ENCODE measurements at places on chromosomes 5 and 9.

DNA sequence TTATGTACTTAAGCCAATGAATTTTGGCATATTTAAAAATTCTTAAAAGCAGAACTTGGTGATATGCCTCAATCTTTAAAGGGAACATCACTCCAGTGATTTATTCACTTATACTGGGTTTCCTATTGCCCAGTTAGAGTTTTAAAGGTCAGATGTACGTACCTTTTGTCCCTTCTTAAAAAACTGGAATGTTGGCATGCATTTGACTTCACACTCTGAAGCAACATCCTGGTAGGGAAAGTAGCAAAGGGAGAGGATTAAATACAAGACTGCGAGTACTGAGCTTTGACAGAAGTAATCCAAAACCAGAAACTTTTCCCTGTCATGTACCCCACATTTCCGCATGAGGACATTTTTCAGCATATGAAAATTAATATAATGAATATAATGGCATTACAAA, 11.7 kb downstream of the TXN start:
- DNase-seq: no peak

- no peak for DNase-seq
These were observed 59.9 kb downstream of the ASTN2 start for GRCh38 chr9:117354997-117355396.

DNA sequence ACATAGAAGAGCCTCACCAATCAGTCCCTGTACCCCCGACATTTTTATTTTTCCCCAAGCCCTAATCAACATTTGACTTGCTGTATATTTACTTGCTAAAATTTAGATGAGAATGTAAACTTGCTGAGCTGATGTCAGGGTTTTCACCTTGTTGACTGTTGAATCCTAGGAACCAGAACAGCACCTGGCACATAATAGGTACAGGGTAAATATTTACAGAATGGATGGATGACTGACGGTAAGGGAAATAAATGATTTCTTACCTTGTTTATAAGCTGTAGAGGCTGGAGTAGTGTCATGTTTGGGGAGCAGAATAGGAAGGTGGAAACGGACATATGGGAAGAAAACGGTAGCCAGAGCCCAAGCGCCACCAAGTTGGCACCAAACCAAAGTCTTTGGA, 107.0 kb upstream of the NUDT12 start:
- peak; percentile 81 for DNase-seq

GRCh38 chr5:132688536-132689339, 14.9 kb downstream of the IL4 start:
- no peak for DNase-seq

DNA sequence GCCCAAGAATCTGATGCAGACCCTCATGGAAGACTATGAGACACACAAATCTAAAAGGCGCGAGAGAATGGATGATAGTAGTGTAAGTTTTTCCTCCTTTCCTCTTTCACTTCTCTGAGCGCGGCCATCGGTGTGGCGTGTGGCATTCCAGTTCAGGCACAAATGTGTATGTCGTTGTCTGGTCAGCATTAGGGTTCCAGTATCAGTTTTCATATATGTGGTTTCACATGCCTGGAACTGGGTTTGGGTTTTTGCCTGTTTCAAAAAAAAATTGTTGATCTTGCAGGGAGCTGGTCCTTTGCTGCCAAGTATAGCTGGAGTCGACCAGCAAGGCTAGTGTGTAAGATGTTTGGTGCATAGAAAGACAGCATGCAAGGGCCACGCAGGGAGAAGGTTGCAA, 51.5 kb downstream of the C9orf152 start:
- DNase-seq: no peak

DNA sequence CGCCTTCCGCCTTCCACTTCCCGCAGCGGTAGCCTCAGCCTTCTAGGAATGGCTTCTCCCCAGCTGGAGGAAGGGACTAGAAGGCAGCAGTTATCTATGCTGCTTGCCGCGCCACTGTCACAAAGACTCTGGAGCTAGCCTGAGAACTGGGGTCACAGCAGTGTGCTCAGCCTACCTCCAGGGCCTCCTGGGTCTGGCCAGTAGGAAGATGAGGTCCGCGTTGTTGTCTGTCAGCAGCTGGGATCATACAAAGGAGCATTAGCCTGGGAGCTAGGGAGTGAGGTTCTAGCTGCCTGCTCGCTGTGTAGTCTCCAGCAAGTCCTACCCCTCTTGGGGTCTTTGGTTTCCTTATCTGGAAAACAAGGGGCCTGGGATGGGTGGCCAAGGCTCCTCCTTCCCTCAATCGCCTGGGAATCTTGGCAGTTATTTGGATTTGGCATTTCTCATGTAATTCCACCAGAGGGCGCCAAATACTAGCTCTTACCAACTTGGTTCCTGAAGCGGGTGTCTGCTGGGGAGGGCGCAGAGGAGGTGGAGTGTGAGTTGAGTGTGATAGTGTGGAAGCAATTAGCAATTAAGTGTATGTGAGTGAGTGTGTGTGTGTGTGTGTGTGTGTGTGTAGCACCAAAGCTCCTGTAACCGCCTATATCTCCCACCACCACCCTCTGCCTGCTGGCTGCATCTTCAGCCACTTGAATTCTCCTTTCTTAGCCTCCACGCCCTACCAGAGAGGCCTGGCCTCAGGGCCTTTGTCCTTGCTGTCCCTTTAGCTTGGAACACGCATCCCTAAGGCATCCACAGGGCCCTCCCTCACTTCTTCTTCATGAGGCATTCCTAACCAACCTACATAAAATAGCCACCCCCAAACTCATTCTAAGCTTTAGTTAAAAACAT, 97.1 kb downstream of the ENTREP1 start:
- DNase-seq: peak; percentile 71
